Activated naive CD4-positive, alpha-beta T cell treated with Interleukin-2 at 50 U/mL for 16 hours (primary cell): ENCODE measurements at places on chromosomes 5 and 9.

GRCh38 chr9:134793288-134794188, 87.1 kb upstream of the FCN2 start:
- no peak for DNase-seq

GRCh38 chr9:1707291-1707690, 307.9 kb upstream of the SMARCA2 start:
- no peak for DNase-seq

- peak; percentile 35 for DNase-seq
Measured at GRCh38 chr9:110049699-110050450, 158.1 kb downstream of the C9orf152 start.

DNA sequence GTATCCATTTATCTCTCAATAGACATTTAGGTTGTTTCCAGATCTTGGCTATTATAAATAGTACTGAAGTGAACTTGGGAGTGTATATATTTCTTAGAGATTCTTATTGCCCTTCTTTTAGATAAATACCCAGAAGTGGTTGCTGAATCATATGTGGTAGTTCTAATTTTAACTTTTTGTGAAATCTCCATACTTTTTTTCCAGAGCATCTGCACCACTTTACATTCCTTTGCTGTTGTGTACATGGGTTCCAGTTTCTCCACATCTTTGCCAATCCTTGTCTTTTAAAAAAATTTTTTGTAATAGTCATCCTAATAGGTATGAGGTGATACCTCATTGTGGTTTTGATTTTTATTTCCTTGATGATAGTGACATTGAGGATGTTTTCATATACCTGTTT, 303.7 kb downstream of the CCDC171 start:
- no peak for DNase-seq

GRCh38 chr5:90759119-90759518, 200.5 kb downstream of the ADGRV1 start:
- DNase-seq: no peak

- no peak for DNase-seq
Measured at GRCh38 chr9:115794921-115795475, 358.6 kb upstream of the PAPPA start.
